Stimulated activated CD4-positive, alpha-beta T cell treated with anti-CD3 and anti-CD28 coated beads, Interleukin-4, amount 100 ng/mL, for 24 hours (primary cell): ENCODE measurements at places on chromosomes 4 and X.

DNA sequence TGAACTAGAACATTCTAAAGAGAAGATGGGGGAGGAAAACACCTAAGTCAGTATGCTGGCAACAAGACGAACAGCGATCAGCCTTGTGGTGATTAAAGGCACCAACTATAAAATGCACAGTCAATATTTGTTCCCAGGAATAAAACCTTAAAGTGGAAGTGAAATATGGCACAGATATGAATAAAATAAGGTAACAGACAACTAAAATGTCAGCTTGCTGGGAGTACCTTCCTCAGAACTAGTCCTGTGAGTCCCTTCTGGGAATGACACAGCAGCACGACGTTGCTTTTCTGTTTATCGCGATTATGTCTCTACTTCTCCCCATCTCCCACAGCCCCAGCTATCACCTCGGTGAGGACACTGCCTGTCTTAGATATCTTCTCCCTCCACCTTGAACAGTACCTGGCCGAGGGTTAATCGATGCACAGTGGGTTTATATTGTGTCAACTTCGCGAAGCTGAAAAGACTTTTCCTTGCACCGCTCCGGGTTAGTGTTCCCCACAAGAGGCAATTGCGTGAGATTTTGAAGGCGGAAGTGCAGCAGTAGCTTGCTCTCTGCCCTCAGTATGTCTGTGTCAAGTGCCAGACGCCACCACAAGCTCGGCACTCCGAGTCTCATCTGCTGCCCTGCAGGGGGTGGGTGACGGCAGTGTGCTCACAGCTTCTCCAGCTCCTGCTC, 17.4 kb downstream of the MTNR1A start:
- no peak for DNase-seq

DNA sequence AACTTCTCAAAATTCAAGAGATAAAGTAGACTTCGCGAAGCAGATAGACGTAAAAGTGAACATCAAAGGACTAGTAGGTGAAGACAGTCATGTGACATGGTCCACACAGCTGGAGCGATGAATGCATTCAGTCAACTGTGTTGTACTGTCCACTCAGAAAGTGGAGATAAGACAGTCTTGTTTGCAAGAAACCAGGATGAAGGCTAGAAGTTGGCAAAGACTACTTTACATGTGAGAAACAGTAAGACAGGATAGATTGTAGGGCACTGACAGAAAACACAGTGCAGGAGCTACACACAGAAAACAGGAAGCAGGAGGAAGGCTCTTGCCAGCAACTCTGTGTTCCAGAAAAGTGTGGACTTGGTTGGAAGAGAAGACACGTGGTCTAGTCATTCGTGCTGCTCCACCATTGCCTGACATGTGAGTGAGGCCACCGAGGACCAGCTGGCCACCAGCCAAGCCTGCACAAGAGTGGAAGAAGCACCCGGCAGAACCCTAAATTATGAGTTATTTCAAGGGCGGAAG, 78.9 kb downstream of the FAT1 start:
- no peak for DNase-seq

DNA sequence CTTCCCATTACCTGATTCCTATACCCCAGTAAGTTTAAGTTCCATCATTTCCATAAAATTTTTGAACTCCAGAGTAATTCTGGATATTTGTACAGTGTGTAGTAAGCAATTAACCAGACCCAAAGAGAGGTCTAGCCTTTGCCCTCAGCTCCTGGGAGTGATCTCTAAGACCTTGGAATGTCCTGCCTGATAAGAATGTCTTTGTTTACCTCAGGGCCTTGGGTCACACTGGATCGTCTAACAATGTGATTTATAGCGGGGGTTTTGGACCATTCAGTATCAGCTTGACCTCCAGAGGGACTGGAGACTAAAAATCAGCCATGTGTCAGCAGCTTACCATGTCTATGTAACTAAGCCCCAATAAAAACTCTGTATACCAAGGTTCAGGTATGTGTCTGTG, 330.9 kb upstream of the PPP1R2C start:
- no peak for DNase-seq

GRCh38 chr4:19025031-19025430, 1003.5 kb upstream of the LCORL start:
- no peak for DNase-seq

DNA sequence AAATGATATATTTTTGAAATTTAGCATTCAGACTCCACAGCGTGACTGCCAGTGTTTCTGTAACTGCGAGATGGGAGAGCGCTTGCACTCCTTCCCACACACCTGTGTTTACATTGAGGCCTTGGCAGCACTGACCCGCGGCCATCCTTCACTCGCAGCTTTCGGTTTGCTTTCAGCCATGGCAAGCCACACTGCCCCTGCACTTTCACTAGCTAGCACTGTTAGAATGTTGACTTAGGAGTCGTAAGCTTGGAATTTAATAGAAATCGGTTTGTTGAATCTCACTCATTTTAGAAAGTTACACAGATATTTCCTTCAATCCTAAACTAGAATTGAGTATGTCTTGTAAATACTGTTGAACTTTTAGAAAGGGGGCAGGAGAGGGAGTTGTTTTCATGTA, 136.2 kb downstream of the CFAP299 start:
- no peak for DNase-seq

GRCh38 chr4:89382439-89382838, 74.8 kb upstream of the GPRIN3 start:
- DNase-seq = no peak

DNA sequence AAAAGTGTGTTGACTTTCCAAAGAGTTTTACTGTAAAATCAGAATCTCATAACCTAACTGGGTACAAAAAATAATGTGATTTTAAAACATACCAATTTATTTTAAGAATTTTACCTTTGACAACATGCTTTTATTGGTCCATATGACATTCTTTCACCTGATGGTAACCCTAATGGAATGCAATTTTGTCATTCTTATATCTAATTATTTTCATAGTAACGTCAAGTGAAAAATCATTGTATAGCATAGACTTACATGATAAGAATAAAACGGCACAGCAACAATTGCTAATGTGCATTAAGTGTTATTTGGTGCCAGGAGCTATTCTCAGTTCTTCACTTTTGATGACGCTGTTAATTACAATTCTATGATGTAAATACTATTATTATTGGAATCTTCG, 13.6 kb downstream of the UNC5C start:
- no peak for DNase-seq

DNA sequence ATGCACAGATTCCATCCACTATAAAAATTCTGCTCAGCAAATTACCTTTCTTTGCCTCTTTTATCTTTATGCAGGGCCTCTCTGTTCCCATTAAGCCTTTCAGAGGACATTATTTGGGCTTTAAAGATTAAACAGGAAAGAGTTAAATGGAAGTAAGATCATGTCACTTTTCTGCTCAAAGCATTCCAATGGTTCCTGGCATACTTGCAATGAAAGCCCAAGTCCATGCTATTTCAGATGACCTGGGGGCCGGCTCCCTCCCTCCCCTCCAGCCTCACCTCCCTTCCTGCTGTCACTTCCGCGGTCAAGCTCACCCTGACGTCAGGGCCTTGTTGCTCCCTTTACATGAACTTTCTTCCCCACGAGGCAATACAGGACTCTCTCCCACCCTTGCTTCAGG, 125.5 kb downstream of the C4orf51 start:
- no peak for DNase-seq

GRCh38 chr4:113040793-113041192, 8.7 kb upstream of the ANK2 start:
- DNase-seq = no peak

DNA sequence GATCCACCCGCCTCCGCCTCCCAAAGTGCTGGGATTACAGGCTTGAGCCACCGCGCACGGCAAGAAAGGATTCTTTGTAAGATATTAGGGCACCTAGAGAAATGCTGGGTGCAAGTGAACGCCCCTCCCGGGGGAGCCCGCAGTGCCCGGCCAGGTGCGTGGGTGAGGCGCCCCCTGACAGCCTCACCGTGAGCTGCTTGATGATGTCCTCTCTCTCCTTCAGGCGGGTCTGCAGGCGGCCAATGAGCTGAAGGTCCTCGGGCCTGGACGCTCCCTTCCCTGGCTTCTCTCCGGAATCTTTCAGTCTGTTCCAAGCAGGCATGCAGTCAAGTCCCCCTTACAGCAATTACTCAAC, 21.9 kb downstream of the MED28 start:
- no peak for DNase-seq

- DNase-seq = no peak
Observed at GRCh38 chrX:15298780-15299179, 16.7 kb downstream of the ASB11 start.

- DNase-seq = no peak
Observed at GRCh38 chr4:147285751-147286150, 195.1 kb upstream of the EDNRA start.

- DNase-seq = no peak
Observed at GRCh38 chr4:98656443-98656842, 2.0 kb downstream of the TSPAN5 start.

DNA sequence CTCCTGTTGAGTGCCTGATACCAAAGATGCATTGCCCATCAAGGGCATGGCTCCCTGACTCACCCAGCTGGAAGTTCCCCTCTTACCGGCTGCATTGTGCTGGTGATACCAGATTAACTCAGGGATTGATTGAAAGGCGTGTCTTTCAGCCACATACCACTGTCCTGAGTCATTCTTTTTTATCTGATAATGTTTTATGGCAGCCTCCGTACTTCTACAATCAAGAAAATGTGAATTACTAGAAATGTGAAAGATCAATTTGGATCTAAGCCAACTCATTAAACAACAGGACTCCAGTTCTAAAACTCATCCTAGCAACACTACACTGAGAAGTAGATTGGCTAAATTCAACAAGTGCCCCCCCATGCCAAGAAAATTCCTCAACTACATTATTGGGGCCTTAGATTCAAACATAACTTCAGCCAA, 40.0 kb downstream of the TXK start:
- peak; percentile 55 for DNase-seq

GRCh38 chr4:4426511-4427120, 39.7 kb downstream of the NSG1 start:
- no peak for DNase-seq

GRCh38 chr4:55014876-55015275, 110.5 kb downstream of the KDR start:
- DNase-seq = no peak

GRCh38 chrX:40050532-40050931, 47.2 kb downstream of the BCOR start:
- no peak for DNase-seq

- no peak for DNase-seq
Observed at GRCh38 chr4:5749568-5749967, 38.6 kb downstream of the EVC start.

GRCh38 chrX:129791336-129791735, 11.6 kb downstream of the SASH3 start:
- no peak for DNase-seq

- no peak for DNase-seq
Observed at GRCh38 chr4:99329876-99330275, 8.7 kb upstream of the ADH1B start.

DNA sequence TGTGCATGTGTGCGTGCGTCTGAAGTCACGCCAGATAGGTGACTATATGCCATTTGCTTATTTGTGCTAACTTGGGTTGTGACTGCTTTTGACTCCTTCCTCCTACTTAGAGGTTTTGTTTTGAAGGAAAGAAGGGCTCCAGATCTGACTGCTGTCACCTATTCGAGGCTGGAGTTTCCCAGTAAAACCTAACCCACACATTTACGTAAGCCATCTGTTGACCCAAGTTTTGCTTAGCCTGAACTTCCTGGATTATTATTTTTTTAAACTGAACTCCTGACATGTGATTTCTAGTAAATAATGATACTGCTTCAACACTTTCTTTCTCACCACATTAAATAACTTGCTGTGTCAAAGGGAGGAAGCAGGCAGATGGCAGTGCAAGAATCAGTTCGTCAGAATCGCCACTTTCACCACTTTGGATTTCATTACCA, 41.5 kb downstream of the DTHD1 start:
- peak; percentile 50 for DNase-seq

DNA sequence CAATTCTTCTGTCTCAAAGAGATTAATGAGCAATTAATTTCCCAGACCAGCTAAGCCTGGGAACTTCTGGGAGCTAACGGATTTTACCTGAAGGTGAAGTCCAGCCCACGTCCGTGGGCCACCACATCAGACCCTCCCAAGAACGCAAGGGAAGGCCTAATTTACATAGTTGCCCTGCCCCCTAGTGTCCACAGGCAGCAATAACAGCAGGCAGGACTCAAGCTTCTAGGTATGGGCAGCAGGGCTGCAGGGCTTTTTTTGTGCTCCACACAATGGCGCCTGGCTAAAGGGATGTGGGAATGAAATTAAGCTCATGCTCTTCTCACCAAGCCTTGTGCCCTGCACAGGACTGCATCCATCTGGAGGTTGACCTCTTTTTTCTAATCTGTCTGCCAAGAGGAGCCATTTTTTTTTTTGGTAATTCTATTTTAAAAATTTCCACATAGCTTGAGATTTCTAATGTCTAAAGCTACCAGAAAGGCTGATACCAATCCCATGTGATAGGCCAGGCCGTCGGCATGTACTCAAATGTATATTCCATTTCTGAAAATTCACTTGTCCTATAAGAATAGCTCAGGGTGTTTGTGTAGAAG, 111.9 kb upstream of the TMEM164 start:
- peak; percentile 48 for DNase-seq

DNA sequence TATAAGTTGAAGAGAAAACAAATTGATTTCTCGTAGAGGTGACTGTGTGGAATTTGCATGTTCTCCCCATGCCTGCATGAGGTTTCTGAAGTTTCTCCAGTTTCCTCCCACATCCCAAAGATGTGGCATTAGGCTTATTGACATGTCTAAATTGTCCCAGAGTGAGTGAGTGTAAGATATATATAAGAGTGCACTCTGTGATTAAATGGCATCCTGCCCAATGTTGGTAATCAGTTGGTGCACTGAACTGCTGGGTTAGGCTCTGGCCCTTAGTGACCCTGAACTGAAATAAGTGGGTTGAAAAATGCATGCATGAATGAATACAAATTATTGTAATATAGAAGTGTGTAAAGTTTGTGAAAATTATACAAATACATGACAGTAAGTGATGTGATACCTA, 1106.5 kb downstream of the TECRL start:
- no peak for DNase-seq

- peak; percentile 17 for DNase-seq
Observed at GRCh38 chr4:184420881-184421416, 53.4 kb downstream of the IRF2 start.
